Activated CD8-positive, alpha-beta memory T cell treated with anti-CD3 and anti-CD28 coated beads, Interleukin-2, amount 10 ng/mL, durations not matched to agents 7 days and 5 days (primary cell): ENCODE measurements at places on chromosomes 7 and 10. TPM values are rescaled to one million over a fixed set of nuclear protein-coding genes. Genes with fewer than 3 reads are reported as not detected.

The PON1 gene
- not detected for total RNA-seq

The GOLGA7B gene
- total RNA-seq: 4.3 TPM

The HTR7 gene
- not detected for total RNA-seq

The ZC3HAV1 gene
- 125 TPM for total RNA-seq

The HTRA1 gene
- total RNA-seq: not detected

The ARMC3 gene
- total RNA-seq: not detected

The MORN4 gene
- total RNA-seq: 2.1 TPM

The SRGN gene
- total RNA-seq: 616 TPM

DNA sequence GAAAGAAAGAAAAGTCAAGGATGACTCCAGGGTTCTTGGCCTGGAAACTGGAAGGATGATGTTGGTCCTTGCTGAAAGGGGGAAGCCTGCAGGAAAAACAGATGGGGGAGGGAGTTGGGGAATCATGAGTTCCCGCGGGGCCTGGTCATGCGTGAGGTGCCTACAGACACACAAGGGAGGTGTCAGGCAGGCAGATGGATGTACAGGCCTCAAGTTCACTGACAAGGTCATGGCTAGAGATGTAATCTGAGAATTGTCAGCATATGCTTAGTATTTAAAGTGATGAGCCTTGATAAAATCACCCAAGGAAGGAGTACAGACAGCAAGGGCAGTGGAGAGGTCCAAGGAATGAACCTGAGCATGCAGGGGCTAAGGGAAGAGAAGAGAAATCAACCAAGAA is 46.8 kb downstream of the DLG5 start:
- no peak for DNase-seq
- peaks cover 2% of the 10 kb centered on the region for H3K4me1 ChIP-seq
- no peak overlapping the region for H3K27ac ChIP-seq
- no peaks in the 10 kb centered on the region for H3K36me3 ChIP-seq

DNA sequence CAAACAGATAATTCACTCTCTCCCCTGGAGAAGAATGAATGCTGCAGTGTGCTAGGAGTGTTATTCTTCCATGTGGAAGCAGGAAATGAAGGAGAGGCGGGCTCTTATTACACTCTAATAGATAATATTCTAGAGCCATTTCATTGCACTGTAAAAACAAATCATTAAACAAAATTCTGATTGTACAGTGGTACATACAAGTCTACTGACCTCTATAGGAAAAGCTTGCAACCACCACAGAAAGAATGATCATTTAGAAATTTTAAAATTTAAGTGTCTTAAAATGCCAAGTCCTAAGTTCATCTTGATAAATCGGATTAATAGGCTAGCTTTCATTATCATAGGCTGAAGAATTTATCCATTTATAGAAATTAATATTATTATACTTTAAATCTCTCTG is 960.3 kb upstream of the LRRN3 start:
- no peaks in the 10 kb centered on the region for H3K4me1 ChIP-seq
- H3K4me3 ChIP-seq: no peak overlapping the region
- no peak overlapping the region for H3K27ac ChIP-seq
- no peaks in the 10 kb centered on the region for H3K27me3 ChIP-seq
- DNase-seq: no peak

DNA sequence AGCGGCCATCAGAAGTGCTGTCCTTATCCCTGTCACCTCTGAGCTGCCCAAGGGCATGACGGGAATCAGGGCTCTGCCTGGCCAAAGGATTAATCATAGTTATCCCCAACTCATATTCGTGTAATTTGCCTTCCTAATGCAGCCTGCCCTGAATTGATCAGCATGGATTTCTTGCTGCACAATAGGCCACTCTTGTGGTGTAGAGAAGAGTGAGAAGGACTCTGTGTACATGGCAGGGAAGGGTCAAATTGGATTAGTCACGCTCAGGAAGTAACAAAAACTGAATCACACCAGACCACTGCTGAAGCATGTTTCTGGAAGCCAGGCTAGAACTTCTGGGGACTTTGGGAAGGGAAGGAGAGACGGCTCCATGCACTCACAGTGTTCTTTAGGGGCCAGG is 227.0 kb downstream of the BUB3 start:
- no peaks in the 10 kb centered on the region for H3K36me3 ChIP-seq
- H3K27me3 ChIP-seq: no peaks in the 10 kb centered on the region
- no peak overlapping the region for H3K27ac ChIP-seq
- no peaks in the 10 kb centered on the region for H3K4me1 ChIP-seq

- H3K27ac ChIP-seq: no peak overlapping the region
- no peak overlapping the region for H3K4me3 ChIP-seq
- H3K4me1 ChIP-seq: no peaks in the 10 kb centered on the region
Observed at GRCh38 chr7:157766098-157766497, 429.3 kb downstream of the DNAJB6 start.

- H3K4me1 ChIP-seq: no peaks in the 10 kb centered on the region
- H3K36me3 ChIP-seq: no peaks in the 10 kb centered on the region
- no peaks in the 10 kb centered on the region for H3K27me3 ChIP-seq
- DNase-seq: no peak
- no peak overlapping the region for H3K4me3 ChIP-seq
- H3K27ac ChIP-seq: no peak overlapping the region
Observed at GRCh38 chr10:85293483-85293882, 965.1 kb downstream of the CCSER2 start.

DNA sequence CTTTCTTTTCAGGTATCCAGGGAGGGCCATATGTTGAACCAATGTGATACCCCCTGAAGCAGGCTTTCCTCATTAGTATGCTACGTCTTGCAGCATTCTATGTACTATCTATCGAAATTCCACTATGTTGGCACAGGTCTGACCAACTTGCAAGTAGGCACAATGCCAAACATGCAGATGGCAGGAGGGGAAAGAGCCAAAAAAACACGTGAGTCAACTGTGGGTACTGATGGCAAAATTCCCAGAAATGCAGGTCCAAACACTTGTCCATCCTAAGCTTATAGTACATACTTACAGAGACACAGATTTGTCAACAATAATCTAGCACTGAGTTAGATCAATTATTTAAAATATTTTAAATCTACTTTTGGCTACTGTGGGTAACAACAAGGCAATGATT is 394.9 kb downstream of the DGKB start:
- no peaks in the 10 kb centered on the region for H3K36me3 ChIP-seq
- H3K27me3 ChIP-seq: no peaks in the 10 kb centered on the region
- no peak overlapping the region for H3K27ac ChIP-seq
- H3K4me3 ChIP-seq: no peak overlapping the region

GRCh38 chr7:101913247-101913721 is 95.9 kb downstream of the CUX1 start:
- H3K36me3 ChIP-seq: no peaks in the 10 kb centered on the region
- H3K27me3 ChIP-seq: no peaks in the 10 kb centered on the region
- H3K4me3 ChIP-seq: no peak overlapping the region
- no peak for DNase-seq

DNA sequence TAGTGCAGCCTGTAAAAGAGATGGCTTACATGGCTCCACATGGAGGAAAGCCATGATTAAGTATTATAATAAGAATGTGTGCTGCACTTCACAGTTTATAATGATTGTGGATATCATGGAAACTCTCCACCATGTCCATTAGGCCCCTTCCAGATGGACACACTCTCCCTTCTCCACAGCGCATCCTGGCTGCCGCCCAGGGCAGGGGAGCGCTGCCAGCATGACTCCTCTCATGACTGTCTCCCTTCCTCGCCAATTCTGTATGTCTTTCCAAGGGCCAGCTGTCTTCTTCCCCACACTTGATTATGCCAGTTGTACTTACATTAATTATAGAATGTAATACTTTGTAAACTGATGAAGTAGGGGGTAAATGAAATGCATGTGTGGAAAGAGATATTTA is 259.3 kb upstream of the TMEM72 start:
- no peak for DNase-seq
- H3K4me3 ChIP-seq: no peak overlapping the region
- no peaks in the 10 kb centered on the region for H3K4me1 ChIP-seq
- no peaks in the 10 kb centered on the region for H3K36me3 ChIP-seq

- H3K4me1 ChIP-seq: peaks cover 16% of the 10 kb centered on the region
- no peak overlapping the region for H3K4me3 ChIP-seq
- peak; percentile 48 for DNase-seq
- peaks cover 65% of the 10 kb centered on the region for H3K36me3 ChIP-seq
- no peaks in the 10 kb centered on the region for H3K27me3 ChIP-seq
- H3K27ac ChIP-seq: peak overlapping the region; percentile 73
Observed at GRCh38 chr7:98930464-98930863, 52.1 kb downstream of the TRRAP start.

GRCh38 chr7:105934572-105935185 is 28.4 kb upstream of the CDHR3 start:
- H3K36me3 ChIP-seq: no peaks in the 10 kb centered on the region
- no peak for DNase-seq
- no peak overlapping the region for H3K4me3 ChIP-seq
- no peaks in the 10 kb centered on the region for H3K4me1 ChIP-seq
- H3K27me3 ChIP-seq: peaks cover 20% of the 10 kb centered on the region

- H3K4me1 ChIP-seq: no peaks in the 10 kb centered on the region
- no peak overlapping the region for H3K27ac ChIP-seq
- H3K27me3 ChIP-seq: peaks cover 44% of the 10 kb centered on the region
- no peak for DNase-seq
- no peak overlapping the region for H3K4me3 ChIP-seq
Observed at GRCh38 chr7:15688911-15689310, 2.4 kb upstream of the MEOX2 start.

GRCh38 chr7:26340476-26341018 is 48.9 kb downstream of the SNX10 start:
- H3K36me3 ChIP-seq: peaks cover 18% of the 10 kb centered on the region
- no peak overlapping the region for H3K27ac ChIP-seq
- H3K27me3 ChIP-seq: no peaks in the 10 kb centered on the region

DNA sequence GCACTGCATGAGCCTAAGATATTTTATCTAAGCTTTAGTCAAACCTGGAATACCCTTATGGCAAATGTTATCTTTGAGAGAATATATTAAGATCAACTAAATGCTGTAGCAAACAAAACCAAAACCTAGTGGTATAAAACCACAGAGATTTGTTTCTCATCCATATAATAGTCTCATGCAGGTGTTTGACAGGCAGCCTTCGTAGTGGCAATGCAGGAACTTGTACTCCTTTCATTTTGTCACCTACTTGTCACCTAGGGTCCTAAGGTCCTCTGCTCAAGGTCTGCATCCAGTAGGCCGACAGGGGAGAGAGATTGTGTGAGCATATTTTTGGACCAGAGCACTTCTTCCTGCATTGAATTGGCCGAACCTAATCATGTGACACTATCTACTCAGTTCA is 352.6 kb downstream of the GPR37 start:
- H3K27ac ChIP-seq: no peak overlapping the region
- H3K27me3 ChIP-seq: no peaks in the 10 kb centered on the region
- no peak for DNase-seq
- no peak overlapping the region for H3K4me3 ChIP-seq
- H3K4me1 ChIP-seq: no peaks in the 10 kb centered on the region
- H3K36me3 ChIP-seq: no peaks in the 10 kb centered on the region

DNA sequence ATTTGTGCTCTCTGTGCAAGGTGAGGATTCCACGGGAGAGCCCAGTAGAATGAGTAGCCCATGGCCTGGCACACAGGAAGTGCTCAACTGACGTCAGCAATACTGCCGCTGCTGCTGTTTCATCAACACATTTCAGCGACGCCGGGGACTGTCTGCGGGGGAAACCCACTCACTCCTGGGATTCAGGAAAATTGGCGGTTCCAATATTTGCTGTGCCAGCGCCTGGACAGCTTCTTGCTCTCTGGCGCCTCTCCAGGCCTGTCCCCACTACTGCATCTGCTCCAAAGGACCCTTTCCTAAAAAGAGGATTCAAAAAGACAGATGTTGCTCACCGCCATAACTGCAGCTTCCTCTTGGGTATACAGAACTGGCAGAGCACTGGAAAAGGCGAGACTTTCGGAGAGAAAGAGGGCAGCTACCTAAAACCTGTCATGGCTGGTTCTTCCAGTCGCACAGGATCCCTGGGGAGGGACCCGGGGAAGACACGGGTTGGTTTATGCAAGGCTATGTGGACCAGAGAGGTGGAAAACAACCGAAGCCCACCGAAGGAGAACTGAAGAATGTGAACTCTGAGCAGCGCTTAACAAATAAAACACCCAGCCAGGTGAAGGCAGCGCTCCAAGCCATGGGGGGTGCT is 39.7 kb upstream of the ENO4 start:
- H3K27ac ChIP-seq: no peak overlapping the region
- DNase-seq: no peak
- H3K27me3 ChIP-seq: no peaks in the 10 kb centered on the region
- H3K4me3 ChIP-seq: no peak overlapping the region
- no peaks in the 10 kb centered on the region for H3K4me1 ChIP-seq
- H3K36me3 ChIP-seq: no peaks in the 10 kb centered on the region

DNA sequence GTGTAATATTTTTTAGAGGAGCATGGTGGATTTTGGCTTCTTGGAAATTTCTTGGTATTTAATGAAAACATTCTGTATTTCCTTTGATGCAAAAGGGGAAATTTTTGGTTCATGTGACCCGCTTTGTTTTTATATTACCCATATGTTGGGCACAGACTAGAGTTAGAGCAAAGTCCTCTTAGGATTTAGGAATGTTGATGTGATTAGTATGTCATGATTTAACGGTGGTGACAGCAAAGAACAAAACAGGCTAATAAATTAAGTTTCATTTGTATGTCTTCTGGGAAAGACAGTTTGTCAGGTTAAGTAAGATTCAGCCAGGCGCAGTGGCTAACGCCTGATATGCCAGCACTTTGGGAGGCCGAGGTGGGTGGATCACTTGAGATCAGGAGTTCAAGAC is 304.6 kb downstream of the REEP3 start:
- no peak for DNase-seq
- H3K4me3 ChIP-seq: no peak overlapping the region
- H3K27me3 ChIP-seq: peaks cover 13% of the 10 kb centered on the region
- H3K36me3 ChIP-seq: no peaks in the 10 kb centered on the region
- no peaks in the 10 kb centered on the region for H3K4me1 ChIP-seq

GRCh38 chr10:89085153-89085552 is 94.6 kb downstream of the FAS start:
- H3K27me3 ChIP-seq: no peaks in the 10 kb centered on the region
- no peak overlapping the region for H3K4me3 ChIP-seq
- peaks cover 16% of the 10 kb centered on the region for H3K4me1 ChIP-seq
- no peak for DNase-seq

DNA sequence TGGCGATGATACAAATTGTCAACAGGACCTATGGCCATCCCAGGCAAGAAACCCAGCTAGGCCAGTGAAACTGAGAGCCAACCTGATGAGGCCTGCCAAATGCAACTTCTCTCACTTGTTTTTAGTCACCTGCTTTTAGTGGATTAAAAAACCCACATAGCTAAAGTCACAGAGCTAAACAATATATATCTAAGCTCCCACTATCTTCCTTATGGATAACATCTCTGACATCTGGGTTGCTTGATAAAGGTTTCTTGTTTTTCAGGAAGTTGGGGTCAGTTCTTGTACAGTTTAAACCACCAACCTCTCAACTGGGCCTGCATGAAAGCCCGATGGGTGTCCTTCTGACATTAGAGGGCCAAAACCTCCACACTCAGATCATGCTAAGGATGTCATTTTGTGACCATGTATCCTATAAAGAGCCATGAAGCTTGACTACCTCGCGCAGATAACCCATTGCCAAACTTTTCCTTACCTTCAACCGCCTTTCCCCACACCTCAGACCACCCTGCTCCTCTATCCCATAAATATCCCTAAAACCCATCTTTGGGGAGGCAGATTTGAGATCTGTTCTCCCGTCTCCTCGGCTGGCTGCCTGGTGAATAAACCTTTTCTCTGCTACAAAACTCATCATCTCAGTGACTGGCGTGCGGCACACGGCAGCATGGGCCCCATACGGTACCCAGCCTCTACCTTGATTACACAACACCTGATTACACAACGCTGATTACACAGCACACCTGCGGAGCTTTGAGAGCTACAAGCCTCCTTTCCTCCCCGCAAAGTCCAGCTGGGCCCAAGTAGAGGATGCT is 797 bp upstream of the STMP1 start:
- peak overlapping the region; percentile 77 for H3K27ac ChIP-seq
- no peaks in the 10 kb centered on the region for H3K27me3 ChIP-seq
- peaks cover 28% of the 10 kb centered on the region for H3K4me1 ChIP-seq
- H3K4me3 ChIP-seq: peak overlapping the region; percentile 90
